Activated T-helper 17 cell treated with anti-CD3 and anti-CD28 coated beads, Interleukin-2, amount 50 U/mL, for 72 hours (primary cell): ENCODE measurements at places on chromosomes 16 and 17. TPM values are rescaled to one million over a fixed set of nuclear protein-coding genes. Genes with fewer than 3 reads are reported as not detected.

- ATAC-seq, result no peak
These were observed 32.4 kb upstream of the IRX3 start for GRCh38 chr16:54318941-54319340.

DNA sequence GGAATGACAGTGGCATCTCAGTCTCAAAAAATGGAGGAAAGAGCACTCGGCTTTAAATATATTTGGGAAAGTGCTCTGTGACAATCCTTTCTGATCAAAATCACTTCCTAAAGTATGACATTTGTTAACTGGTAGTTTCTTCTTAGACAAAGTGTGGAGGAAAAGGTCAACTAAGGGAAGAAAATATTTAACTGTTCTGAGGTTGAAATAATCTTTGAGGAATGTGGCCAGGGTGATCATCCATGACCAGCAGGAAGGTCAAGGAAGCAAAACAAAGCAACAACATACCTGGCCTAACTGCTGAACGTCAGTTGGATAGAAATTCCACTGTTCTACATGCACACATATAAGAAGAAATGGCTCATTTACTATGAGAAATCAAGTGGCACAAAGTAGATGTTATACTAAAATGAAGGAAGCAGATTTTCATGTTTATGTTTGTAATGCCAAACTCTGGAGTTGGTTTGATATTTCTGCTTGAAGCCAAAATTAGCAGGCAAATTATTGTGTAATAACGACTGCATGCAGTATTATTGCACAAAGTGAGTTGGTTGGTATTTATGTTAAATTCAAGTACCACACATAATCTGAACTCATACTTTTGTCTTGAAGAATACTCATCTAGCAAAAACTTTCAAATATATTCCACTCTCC, 87.3 kb upstream of the CORO6 start:
- no peak for ATAC-seq

GRCh38 chr17:42692489-42692888, 10.2 kb downstream of the CNTNAP1 start:
- no peak for ATAC-seq

DNA sequence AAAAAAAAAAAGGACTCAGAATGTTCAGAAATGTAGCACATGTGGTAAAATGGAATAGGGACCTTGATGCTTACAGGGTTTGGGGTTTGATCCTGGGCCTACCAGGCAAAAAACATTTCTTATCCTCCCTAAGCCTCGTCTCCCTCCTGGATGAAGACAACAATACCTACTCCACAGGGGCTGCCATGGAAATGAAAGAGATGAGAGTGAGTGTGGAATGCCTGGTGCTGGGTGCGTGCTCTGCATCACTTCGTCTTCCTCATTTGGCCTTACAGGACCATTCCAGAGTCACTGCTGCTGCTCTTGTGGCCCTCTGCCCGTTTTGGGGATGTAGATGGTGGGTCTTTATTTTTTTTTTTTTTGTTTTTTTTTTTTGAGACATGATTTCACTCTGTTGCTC, 692.9 kb upstream of the EEF2KMT start:
- ATAC-seq, result no peak

GRCh38 chr16:88353691-88354090, 29.1 kb upstream of the ZNF469 start:
- no peak for ATAC-seq

DNA sequence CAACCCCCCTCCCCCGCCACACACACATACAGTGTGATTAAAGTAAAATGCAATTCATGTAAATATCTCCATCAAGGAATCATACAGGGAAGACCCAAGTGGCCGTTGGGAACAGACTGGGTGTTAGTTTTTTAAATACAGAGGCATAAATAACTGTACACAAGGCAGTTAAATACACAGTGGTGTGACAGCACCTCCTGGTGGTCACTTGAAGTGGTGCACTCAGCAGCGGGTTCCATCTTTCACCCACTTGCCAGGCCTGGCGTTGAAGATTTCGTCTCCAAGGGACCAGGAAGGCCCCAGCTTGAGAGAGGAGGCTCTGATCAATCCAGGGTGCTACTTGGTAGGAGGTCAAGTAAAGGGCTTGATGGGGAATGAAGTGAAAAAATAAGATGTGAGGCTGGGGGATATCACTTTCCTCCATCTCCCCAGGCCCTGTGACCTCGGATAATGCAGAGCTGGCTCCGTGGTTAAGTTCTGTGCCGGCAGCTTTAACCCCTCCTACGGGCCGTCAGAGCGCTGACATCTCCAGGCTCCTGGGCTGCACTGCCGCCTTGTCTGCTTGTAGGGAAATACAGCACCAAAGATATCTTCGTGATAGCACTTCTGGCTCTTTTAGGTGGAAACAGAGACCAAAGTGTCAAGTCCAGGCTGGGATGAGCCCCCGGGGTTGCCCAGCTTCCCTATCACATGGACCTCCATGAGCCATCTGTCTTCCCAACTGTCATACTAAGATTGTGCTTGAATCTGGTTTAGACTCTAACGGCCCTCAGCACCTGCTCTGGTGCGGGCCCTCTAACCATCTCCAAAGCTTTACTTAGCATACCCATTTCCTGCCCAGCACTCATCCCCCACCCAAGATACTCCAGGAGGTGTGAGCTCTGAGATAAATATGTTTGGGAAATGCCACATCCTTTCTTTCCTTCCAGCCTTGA, 20.7 kb downstream of the LGALS9 start:
- ATAC-seq, result peak; percentile 60

- ATAC-seq, result peak; percentile 34
These were observed 1.7 kb downstream of the IL4R start for GRCh38 chr16:27315333-27316037.

- ATAC-seq, result no peak
These were observed 19.5 kb downstream of the ATP2A1 start for GRCh38 chr16:28897826-28898225.

DNA sequence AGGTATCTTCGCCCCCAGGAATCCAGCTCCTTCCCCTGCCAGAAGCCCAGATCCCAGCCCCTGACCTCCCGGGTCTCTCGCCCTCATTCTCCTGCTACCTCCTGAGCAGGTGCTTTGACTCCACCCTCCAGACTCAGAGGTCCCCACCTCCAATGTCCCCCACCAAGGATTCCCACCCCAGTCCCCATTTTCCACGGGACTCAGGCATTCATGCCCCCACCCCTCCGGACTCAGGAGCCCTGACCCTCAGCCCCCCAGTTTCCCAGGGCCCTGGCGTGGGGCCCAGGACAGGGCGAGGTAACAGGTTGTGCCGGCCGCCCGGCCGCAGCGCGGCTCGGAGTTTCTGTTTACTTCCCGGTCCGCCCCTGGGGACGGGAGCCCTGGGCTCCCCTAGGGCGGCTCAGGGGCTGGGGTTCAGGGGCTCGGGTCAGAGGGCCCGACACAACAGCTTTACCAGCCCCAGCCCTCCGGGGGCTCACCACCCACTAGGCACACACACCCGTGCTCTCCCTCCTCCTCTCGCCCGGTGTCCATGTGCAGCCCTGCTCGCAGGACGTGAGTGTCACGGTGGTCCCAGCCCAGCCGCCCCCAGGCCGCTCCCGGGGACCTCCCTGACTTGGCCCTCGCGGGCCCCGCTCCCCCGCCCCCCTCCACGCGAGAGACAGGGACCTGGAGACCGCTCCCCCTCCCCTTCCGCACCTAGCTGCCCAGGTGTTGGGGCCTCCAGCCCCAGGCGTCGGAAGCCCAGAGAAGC, 595 bp downstream of the BICDL2 start:
- no peak for ATAC-seq

- no peak for ATAC-seq
These were observed 410.4 kb upstream of the CDH11 start for GRCh38 chr16:65532258-65532657.

- ATAC-seq, result no peak
These were observed 142.5 kb upstream of the HS3ST2 start for GRCh38 chr16:22671301-22672076.

GRCh38 chr16:65120831-65121721, 787 bp downstream of the CDH11 start:
- ATAC-seq, result no peak

GRCh38 chr17:44200478-44201155, 933 bp upstream of the ATXN7L3 start:
- no peak for ATAC-seq

DNA sequence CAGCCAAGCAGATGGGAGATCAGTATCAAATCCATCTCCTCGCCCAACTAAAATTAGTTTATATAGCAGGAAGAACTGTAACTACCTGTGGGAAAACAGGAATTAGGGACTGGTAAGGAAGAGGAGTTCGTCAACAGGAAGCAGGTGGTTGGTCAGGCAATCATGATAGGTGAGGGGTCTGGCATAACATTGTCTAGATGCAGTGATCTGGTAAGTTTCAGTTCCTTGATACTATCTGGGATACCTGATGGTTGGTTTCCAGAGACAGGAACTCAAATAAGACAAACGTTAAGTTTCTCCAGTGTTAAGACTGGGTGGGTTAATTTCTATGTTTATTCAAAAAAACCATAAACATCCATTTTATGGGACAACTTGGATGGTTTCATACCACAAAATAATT, 53.8 kb downstream of the CEP112 start:
- ATAC-seq, result no peak

DNA sequence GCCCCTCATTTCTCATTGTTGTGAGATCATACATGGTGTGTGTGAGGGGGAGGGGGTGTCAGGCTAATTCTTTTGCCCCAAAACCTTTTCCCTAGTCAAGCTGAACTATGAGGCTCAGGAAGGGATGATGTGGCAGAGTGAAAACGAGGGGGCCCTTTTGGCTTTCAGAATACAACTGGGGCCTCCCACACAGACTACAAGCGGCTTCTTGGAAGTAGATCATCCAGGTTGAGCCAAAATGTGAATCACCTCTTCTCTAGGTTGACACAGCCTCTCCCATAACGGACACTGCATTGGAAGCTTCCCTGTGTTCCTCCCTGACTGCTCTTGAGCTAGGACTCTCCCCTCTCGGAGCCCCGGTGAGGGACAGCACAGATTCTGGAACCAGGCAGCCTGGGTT, 2.3 kb upstream of the ALKBH5 start:
- ATAC-seq, result peak; percentile 51

- no peak for ATAC-seq
These were observed 43.8 kb downstream of the SOCS1 start for GRCh38 chr16:11211977-11212797.

GRCh38 chr17:68768804-68769203, 167.6 kb upstream of the FAM20A start:
- no peak for ATAC-seq

DNA sequence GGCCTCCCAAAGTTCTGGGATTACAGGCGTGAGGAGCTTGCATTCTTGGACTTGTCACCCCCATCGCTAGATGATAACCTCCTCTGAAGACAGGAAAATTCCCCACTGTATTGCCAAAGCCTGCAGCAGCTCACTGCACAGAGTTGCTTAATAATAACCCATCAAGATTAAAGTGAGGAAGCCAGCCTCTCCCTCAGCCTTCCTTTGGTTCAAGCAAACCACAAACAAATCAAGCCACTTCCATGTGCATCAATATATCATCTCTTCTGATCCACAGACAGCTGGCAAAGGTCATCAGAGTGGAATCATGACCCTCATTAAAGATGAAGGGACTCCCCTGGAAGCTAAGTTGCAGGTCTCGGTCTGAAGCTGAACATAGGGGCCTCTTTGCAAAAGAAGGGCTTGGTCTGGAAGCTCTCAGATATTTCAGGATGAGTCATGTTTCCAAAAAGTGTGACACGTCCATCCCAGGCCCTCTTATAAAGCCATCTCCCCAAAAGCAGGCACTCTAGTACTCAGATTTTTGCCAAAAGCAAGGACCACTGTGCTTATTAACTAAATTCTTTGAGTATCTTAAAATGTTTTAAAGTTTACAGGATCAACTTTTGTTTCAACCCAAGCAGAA, 4.8 kb downstream of the EMP2 start:
- no peak for ATAC-seq

DNA sequence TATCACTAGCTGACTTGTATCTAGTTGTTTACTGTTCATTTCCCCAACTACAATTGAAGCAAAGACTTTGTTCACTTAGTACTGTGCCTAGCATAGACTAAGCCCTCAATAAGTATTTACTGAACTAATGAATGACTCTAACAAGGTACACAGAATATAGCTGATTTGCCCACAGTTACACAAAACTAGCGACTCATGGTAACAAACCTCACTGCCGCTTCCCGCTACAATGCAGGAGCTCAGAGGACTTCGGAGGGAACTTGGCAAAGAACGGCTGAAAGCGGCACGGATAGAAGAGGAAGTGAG, 524 bp downstream of the EFTUD2 start:
- ATAC-seq, result no peak

DNA sequence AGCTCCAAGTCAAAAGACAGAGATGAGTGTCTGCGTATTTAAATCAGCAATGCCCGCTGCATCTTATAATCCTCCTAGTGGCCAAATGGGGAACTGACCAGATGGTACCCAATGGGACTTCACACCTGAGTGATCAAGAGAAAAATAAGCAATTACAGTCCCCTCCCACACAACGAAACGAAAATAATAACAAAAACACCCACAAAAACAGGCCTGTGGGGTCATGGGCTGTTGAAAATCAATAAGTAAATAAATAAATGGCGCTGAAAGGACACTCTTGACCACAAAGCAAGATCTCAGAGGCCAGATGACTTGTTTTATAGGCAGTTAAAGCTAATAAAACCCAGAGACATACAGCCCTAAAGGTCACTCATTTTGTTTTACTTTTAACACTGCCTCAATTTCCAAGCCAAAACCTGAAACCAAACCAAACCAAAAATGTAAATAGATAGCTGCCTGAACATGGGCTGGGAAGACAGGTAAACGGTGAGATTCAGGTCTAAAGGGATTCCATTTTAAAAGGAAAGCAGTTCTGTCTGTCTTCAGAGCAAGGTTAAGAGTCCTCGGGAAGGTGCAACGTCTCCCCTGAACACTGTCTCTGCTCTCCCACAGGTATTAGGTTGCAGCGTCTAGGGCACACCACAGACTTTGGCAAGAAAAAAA, 1.3 kb downstream of the ZNF821 start:
- peak; percentile 64 for ATAC-seq

GRCh38 chr17:64390044-64390443, 616 bp downstream of the PECAM1 start:
- no peak for ATAC-seq

Gene FAAP100
- total RNA-seq, result 26.9 TPM

Gene VAT1L
- not detected for total RNA-seq

Gene ZNF469
- total RNA-seq, result 0.26 TPM

Gene CISD3
- total RNA-seq, result 36.1 TPM
